ENCODE measurements at places on chromosomes 3 and 15.

DNA sequence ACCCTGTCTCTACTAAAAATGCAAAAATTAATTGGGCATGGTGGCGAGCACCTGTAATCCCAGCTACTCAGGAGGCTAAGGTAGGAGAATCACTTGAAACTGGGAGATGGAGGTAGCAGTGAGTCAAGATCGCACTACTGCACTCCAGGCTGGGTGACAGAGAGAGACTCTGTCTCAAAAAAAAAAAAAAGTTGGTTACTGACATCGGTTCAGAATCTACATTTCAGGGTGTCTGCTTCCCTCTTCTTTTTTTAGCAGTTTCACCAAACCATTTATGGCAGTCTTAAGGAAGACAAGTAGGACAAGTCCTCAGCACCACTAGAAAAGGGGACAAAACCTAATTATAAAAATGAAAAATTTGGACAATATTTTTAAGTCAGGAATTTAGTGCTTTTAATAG, 3.3 kb upstream of the USP4 start:
- no peak for DNase-seq

DNA sequence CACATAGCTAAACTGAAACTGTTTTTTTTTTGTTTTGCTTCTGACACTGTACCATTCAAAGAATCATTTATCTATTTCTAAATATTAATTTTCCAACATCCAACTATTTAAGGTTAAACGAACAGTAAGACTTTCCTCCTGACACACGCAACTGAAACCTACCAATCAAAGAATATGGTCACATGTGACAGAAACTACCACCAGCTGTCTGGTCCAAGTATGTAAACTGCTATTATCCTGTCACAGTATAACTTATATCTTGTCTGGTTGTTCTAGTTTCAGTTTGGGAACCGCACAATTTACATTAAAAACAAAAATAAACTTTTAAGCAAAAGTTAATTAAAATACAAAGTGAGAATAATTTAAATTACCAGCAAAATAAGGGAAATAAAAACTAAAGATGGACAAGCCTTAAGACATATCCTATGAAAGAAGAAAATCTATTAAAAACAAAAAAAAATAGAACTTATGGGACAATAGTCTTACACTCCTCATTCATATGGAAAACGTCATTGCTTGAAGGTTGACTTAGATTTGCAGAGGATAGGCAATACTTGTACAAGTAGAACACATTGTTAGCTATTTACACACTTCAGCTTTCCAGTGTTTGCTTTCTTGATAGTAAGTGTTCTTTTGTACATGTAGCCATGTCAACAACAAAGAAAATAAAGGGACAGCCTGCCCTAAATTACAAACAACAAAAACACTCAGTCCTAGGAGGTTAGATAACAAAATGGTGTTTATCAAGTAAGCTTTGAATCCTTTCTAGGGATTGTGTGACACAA, 26.8 kb upstream of the CHRM5 start:
- DNase-seq, result no peak

GRCh38 chr3:169940470-169941181, 26.0 kb upstream of the SEC62 start:
- no peak for DNase-seq

DNA sequence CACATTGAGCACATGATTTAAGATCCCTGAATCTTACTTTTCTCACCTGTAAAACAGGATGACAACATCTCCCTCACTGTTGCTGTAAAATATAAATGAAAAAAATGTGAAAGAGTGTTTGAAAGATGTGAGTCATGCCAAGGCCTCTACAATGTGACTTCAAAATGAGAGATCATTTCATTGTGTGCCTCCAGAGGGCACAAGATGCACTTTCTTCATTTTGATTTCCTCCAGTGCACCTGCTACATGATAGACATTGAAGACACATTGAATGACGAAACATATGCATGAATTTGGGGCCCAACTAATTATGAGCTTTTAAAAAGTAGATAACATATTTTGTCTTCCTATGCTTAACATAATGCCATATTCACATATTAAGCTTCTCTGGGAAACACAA, 170.3 kb downstream of the MOBP start:
- peak; percentile 62 for DNase-seq

DNA sequence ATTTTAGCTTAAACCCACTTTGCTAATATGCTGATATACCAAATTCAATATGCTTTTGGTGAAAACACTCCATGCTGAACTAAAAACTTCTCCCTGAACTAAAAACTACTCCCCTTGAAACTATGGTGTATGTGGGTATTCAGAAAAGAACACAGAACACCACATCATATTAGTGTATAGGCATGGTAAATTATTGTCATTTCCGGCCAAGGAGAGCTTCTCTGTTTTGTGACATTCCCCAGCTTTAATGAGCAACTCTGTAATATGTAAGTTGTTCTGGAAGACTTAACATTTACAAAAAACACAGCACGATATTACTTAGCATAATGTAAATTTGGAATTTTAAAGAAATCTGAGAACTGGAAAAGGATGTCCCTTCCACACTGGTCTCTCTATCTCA, 269.9 kb upstream of the WNT5A start:
- no peak for DNase-seq

DNA sequence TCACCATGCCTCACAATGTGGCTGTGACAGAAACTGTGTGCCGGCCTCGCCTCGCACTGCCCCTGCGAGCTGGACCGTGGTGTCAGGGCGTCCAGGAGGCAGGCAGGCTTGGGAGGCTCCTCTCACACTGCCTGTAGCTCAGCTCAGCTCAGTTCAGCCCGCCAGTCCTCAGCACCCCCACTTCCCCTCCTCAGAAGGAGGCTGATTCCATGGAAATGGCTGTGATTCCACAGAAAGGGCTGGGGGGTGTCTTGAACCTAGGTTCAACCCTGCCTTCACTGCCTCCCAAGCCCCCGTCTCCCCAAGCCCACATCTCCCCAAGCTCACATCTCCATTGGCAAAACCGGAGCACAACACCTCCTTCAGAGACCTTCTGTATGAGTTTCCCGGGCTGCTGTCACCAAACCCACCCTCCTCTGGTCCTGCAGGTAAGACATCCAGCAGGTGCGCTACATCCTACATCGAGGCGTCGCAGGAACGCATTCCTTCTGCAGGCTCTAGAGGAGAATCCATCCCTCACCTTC, 94.0 kb downstream of the OCA2 start:
- DNase-seq, result no peak

DNA sequence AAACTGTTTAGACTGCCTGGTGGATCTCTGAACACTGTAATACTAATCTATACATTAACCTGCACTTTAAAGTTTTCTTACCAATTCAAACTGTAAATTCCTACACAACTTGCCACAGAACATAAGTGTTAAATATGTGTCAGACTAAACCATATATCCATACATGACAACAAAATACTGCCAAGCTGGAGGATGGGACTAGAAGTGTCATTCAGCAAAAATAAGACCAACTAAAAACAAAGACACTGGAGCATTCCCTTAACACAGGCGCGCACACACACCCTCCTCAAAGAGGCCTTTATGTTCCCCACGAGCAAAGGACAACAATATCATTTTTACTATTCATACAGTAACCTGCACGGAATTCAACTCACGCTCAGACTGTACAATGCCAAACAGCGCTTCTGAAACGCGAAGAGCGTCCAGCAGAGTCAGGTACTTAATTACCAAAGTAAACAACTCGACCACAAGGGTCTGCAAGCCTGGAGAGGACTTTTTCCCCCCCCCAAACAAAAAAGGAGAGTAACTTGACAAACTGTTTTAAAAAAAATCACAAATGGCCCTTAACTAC, 1.1 kb downstream of the DCUN1D1 start:
- DNase-seq, result no peak

GRCh38 chr3:39981547-39982184, 172.3 kb downstream of the MYRIP start:
- no peak for DNase-seq

- DNase-seq, result peak; percentile 97
Measured at GRCh38 chr3:126961191-126961790, 21.6 kb upstream of the PLXNA1 start.

GRCh38 chr15:98700519-98700918, 52.2 kb downstream of the IGF1R start:
- no peak for DNase-seq

DNA sequence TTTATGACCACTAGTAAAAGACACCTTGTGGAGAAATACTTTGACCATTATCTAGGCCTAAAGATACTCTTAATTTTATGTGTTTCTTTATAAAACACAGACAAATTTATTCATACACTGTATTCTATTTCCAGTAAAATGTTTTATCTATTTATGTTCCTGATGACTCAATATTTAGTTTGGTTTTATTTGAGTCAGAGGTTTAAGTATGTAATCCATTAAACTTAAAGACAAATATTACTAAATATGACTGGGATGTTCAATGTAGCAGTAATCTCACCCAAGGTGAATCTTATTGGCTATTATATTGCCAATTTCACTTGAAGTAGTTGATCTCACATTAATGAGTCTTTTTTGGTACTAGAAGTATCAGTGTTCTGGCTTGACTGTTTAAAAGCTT, 799.7 kb downstream of the CADM2 start:
- no peak for DNase-seq

- no peak for DNase-seq
Measured at GRCh38 chr3:187735837-187736236, 9.4 kb downstream of the BCL6 start.

- DNase-seq, result peak; percentile 81
Measured at GRCh38 chr3:140290105-140290504, 355.1 kb downstream of the CLSTN2 start.

DNA sequence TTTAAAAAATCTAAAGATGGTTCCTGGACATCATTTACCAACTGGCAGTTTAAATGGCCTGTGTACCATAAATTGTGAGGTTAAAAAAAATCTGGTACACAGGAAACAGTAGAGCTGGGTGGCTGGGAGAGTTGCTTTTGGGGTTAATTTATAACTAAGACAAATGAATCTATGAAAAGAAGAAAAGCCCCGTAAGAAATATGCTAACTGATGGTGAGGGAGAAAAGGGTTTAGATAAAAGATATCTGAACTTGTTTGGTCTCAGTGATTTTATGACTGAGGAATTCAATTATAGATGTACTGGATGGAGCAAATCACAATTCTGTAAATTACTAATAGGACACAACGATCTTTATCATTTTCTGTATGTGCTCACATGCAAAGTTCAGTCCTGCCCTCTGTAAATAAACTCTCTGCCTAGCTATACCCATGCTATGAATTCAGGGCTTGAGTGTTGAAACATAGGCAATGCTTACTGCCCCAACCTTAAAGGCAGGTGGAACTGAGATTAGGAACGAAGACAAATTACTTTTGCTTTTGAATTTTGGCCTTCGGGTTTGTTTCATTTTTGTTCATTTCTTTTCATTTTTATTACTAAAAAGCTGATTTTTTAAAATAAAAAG, 28.0 kb downstream of the PPARG start:
- DNase-seq, result no peak

DNA sequence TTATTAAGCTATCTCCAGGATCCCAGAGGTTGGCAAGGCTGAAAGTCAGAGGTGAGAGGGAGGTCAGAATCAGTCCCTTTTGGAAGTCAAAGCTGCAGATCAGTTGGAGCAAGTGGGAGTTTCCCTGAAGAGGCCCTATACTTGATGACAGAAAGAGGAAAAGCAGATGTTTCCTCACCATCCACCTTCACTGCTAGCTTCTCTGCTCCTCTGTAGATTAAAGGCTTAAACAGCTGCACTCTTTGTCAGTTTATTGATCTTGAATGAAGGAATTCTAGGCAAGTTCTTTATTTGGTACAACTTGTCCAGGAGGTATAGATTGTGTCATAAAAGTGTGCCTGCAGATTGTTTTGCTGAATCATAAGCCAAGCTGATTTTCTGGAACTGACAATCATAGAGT, 408.2 kb upstream of the TGFBR2 start:
- peak; percentile 37 for DNase-seq

GRCh38 chr15:56869573-56869972, 48.9 kb upstream of the TCF12 start:
- DNase-seq, result peak; percentile 36

- DNase-seq, result peak; percentile 9
Measured at GRCh38 chr3:151166161-151166560, 36.9 kb downstream of the GPR171 start.

DNA sequence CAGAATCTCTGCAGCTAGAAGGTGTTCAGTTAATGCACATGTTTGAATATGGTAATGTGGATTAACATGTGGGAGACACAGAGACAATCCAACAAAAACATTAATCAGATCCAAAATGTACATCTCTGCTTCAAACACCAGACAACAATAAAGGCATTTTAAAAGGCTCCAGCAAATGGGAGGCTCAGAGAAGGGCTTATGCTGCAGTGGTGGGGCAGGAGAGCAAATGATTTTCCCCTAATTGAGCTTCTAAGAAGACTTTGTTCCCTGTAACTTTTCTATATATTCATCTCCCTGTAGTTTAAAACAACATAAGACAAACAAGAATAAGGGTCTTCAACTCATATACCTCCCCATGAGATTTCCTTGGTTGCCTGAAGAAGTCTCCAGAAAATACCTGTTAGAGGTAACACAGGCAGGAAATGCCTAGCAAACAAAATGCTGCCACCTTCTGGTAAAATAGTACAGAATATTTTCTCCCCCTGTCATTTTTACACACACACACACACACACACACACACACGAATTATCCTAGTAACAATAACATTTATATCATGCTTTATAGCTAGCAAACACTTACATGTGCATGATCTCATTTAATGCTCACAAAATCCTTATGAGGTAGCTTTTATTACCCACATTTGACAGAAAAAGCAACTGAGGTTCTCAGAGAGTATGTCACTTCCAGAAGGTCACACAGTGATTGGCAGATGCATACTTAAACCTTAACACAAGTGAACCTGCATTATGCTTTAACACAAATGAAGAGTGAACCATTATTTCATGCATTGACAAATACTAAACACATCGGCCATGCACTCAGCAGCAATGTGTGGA, 123.4 kb upstream of the MB21D2 start:
- DNase-seq, result peak; percentile 55

- DNase-seq, result peak; percentile 41
Measured at GRCh38 chr15:98651036-98651481, 2.7 kb downstream of the IGF1R start.

DNA sequence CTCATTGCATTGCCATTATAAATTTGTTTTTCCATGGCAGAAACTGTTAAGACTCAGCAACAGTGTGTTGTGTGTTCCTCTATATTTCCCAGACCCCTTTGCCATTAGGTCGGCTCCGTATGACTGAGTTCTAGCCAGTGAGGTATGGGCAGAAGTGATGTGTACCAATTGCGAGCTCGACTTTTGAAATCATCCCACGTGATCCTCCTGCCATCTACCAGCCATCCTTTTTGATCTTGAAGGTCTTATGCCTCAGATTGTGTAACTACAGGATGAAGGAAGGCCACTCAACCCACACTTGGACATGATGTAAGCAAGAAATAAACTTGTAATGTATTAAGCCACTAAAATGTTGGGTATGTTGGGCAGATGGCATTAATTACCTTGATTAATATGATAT, 562.3 kb downstream of the PDCD6IP start:
- DNase-seq, result no peak

Data from fibroblast of mammary gland (primary cell).